Esophagus mucosa (tissue), 1 donor: ENCODE measurements at places on chromosomes 4 and X.

DNA sequence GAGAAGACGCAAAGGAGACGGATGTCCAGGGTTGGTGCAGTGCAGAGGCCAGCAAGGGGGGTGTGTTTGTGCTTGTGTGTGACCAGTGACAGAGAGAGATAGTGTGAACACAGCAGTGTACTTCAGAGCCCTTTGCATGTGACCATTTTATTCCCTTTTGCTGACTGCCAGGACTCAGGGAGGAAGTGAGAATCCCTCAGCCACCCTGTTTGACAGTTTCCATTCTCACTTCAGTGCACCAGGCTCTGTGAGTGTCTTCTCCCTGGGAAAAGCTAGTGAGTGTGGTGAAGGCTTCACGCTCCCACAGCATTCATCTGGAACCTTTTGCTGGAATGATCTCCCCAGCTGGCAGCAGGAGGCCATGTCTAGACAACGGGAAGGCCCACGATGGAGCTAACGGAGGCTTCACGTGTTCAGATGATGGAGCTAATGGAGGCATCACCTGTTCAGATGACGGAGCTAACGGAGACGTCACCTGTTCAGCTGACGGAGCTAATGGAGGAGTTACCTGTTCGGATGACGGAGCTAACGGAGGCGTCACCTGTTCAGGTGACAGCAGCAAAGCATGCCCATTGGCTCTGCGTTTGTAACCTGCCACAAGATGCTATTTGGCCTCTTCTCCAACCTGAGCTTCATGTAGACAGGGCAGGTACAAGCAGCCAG, 195.4 kb downstream of the AFAP1 start:
- ATAC-seq = no peak

DNA sequence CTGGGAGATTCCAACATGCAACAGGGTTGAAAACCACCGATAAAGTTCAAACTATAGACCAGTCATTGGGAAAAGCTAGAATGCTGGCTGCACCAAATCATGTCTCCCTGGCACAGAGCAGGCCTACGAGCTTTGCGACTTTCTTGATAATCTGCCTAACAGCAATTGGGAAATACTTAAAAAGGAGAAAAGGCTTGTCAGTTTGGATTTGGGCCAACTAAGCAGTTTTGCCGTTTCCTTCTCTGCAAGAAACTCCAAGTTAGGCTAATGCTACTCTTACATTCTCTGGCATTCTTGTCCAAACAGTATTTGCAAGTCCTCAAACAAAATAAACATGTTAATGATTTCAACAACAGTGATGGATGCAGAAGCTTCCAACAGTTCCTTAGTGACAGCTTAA, 87.9 kb downstream of the PDK3 start:
- ATAC-seq = no peak

- ATAC-seq = no peak
These were observed 93.1 kb upstream of the TEX13A start for GRCh38 chrX:105313596-105313995.

DNA sequence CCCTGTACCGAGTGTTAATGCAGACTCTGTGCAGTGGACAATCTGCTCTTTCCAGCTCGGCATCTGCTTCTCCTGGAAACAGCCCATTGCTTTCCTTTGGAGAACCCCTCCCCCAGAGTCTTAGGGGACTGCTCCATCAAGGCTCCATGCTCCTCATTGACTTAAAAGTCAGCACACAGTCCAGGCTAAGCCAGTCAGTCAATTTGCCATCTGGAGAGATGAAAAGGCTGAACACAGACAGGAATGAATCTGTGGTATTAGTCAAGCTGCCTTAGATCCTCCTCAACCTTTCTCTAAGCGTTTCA, 20.3 kb downstream of the ATP8A1 start:
- no peak for ATAC-seq

DNA sequence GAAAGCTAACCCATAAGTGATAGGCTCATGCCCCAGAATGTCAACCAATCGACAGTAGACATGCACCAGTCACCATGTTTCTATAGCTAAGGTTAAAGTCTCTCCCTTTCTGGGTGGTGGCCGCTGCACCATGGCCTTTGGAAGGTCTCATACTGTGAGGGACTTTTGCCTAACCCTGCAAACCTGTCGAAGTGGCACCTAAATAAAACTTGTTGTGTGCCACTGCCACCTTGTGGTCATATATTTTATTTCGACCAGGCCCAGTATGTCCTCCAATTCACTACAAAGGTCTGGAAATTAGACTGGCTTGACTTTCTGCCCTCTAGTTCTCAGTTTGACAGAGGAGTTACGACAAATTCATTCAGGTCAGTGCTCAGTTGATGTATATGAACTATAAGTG, 163.1 kb downstream of the SMARCA1 start:
- peak; percentile 49 for ATAC-seq

DNA sequence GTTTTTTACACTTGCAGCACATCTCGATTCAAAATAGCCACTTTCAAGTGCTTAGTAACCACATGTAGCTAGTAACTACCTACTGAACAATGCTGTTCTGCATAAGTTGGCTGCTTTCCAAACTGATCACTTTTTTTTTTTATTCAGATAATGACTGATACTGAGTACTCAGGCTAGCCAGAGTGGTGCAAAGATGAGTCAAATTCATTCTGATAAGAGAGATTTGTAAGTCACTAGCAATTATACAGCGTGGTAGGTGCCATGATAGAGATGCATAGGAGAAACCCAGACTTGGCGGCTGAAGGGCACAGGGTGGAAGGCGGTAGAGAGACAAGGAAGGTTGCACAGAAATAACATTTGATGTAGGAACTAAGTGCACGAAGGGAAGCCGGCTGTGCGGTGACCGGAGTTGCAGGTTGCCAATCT, 357 bp upstream of the IGBP1 start:
- no peak for ATAC-seq
